ENCODE measurements at places on chromosomes 5 and 9. TPM values are rescaled to one million over a fixed set of nuclear protein-coding genes. Genes with fewer than 3 reads are reported as not detected.

Gene GNPDA1
- 60.9 TPM for total RNA-seq

Gene TRPM3
- 0.22 TPM for total RNA-seq

Gene PSMB7
- total RNA-seq = 264 TPM

DNA sequence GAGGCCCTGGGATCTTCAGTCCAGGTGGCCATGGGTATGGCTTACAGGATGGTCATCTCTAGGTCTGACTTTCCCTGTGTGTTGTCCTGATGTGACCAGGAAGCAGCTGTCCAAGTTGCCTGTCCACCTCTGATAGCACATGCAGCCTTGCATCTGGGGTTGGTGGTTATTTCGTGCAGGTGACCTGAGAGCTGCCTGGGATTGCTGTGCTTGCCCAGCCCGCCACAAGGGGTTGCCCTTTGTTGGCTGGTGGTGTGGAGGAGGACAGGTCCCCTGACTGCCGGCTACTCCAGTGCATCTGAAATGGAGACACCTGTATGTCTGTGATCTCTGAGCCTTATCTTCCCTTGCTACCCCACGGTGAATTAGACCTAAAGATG is 212.6 kb downstream of the ARHGAP26 start:
- DNase-seq = no peak
- H3K36me3 ChIP-seq = no peaks in the 10 kb centered on the region
- H3K4me1 ChIP-seq = peaks cover 36% of the 10 kb centered on the region
- H3K27me3 ChIP-seq = no peaks in the 10 kb centered on the region

DNA sequence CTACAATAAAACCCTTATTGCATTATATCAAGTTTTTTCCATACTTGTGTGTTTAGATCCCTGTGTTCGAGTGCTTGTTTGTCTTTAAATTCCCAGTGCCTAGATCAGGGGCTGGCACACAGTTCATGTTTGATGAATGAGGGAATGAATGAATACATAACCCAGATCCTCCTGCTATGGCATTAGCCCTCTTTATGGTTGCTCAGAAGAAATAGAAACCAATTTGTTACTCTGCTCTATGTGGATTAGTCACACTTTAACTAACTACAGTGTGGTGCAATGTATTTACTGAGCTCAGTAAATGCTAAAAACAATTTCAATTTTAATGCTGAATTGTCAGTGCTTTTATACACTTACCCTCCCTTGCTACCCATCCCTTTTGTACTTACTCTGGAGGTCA is 16.4 kb upstream of the GALNT10 start:
- no peak overlapping the region for H3K27ac ChIP-seq
- H3K36me3 ChIP-seq = no peaks in the 10 kb centered on the region
- H3K4me3 ChIP-seq = no peak overlapping the region
- H3K4me1 ChIP-seq = peaks cover 15% of the 10 kb centered on the region

DNA sequence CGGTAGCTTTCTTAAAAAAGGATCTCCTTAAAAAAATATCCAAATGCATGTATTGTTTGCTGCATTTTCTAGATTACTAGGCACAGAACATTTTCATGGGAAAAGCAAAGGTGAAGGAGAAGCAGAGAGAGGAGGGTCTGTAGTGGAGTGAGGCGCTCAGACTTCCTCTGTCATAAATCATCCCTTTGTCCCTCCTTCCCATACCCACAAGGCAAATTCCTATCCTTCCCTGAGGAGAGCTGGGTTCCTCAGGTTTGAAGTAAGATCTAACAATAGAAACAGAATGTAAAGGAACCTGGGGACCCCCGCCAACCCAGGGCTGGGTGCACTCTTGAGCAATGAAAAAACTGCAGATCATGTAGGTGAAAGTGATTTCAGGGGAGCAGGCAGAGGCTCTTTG is 149.2 kb upstream of the ANKH start:
- H3K36me3 ChIP-seq = no peaks in the 10 kb centered on the region
- H3K4me3 ChIP-seq = no peak overlapping the region
- no peak overlapping the region for H3K27ac ChIP-seq

- no peaks in the 10 kb centered on the region for H3K27me3 ChIP-seq
- no peak overlapping the region for H3K27ac ChIP-seq
- peaks cover 23% of the 10 kb centered on the region for H3K4me1 ChIP-seq
- H3K36me3 ChIP-seq = no peaks in the 10 kb centered on the region
- H3K4me3 ChIP-seq = no peak overlapping the region
Observed at GRCh38 chr9:113803811-113804589, 72.1 kb upstream of the ZNF618 start.

Gene TRPM6
- not detected for total RNA-seq

GRCh38 chr9:125536776-125537175 is 170.2 kb downstream of the MAPKAP1 start:
- H3K27ac ChIP-seq = no peak overlapping the region
- peak; percentile 40 for DNase-seq
- H3K4me3 ChIP-seq = no peak overlapping the region

Gene LHX3
- total RNA-seq = 0.22 TPM

Measured in MCF 10A (cell line).